ENCODE measurements at places on chromosomes 12 and 14. TPM values are rescaled to one million over a fixed set of nuclear protein-coding genes. Genes with fewer than 3 reads are reported as not detected.

DNA sequence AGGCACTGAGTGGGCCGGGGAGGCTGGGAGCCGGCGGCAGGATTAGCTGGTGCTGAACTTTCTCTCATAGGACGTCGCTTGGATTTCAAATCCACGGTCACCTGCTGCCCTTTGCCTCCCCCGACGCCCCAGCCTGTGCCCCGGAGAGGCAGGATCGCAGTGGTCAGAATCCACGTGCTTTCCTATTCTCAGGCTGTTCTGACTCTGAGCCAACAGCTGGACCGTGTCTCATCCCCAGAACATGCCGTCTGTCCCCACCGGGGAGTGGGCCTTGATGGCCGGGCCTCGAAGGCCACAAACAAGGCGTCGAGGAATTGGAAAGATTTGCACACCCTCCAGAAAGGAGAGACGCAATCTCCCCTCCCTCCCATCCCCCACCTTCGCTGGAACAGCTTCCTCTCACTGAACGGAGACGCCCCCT is 18.5 kb upstream of the MLXIP start:
- no peak for DNase-seq

- DNase-seq, result no peak
Measured at GRCh38 chr12:40103043-40103442, 2.8 kb downstream of the SLC2A13 start.

- DNase-seq, result no peak
Measured at GRCh38 chr12:99436584-99436983, 211.0 kb upstream of the GARIN6 start.

Gene ERP27
- 0.24 TPM for total RNA-seq

- peak; percentile 57 for DNase-seq
Measured at GRCh38 chr12:131231032-131231980, 277.6 kb downstream of the ADGRD1 start.

Gene TEAD4
- 2.4 TPM for total RNA-seq

Gene GALNT4
- 11.1 TPM for total RNA-seq

Gene TRPV4
- total RNA-seq, result 0.48 TPM

DNA sequence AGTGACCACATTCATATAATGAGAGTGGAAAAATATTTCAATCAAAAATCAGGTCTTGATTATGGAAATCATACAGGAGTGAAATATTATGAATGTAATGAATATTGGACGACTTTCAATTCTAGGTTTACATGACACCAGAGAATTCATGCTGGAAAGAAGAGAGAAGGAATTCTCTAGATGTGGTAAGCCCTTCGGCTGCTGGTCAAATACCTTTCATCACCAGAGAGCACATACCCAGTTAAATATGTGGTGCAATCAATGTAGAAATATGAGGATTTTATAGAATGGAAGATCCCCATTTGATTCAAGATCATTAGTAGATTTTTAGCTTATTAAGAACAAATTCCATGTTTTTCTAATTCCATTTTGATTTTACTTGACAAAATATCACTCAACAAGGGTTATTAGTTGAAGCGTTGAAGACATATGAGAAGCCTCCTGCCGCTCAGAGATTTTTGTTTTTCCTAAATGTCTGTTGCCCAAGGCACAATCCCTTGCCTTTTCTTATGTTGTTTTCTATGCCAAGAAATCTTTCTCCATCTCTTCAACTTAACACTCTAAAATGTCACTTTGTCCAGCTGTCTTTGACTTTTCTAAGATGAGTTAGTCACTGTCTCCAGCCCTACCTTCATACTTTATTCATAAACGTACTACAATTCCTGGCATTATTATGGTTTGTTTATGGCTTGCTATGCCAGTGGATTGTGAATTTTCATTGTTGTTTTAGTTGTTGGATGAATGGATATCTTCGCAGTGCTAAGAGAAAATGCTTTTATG is 72.8 kb upstream of the ZDHHC17 start:
- DNase-seq, result no peak

Gene TAS2R14
- 21.4 TPM for total RNA-seq

GRCh38 chr14:95305940-95306339 is 13.8 kb downstream of the CLMN start:
- no peak for DNase-seq

GRCh38 chr12:113970211-113970610 is 4.1 kb upstream of the RBM19 start:
- no peak for DNase-seq

All from umbilical cord (tissue), 2 donors.